Astrocyte (in vitro differentiated cells and primary cell): ENCODE measurements at places on chromosomes 6 and 20. TPM values are rescaled to one million over a fixed set of nuclear protein-coding genes. Genes with fewer than 3 reads are reported as not detected.
A peak's percentile ranks its signal among the peaks of the same experiment; 100 is the strongest.

Gene LPA
- total RNA-seq = not detected in 2 replicates

Gene TIAM2
- 22.2 and 23.6 TPM in 2 replicates for total RNA-seq

GRCh38 chr6:44061375-44062104 is 65.7 kb downstream of the MRPL14 start:
- no peak overlapping the region for H3K4me3 ChIP-seq
- no peaks in the 10 kb centered on the region for H3K36me3 ChIP-seq
- H3K4me1 ChIP-seq = peaks cover 72% of the 10 kb centered on the region
- DNase-seq = peak; percentile 75

- no peak overlapping the region for H3K4me3 ChIP-seq
- H3K4me1 ChIP-seq = peaks cover 13% of the 10 kb centered on the region
- no peak for DNase-seq
- H3K36me3 ChIP-seq = peaks cover 4% of the 10 kb centered on the region
Measured at GRCh38 chr20:35517125-35517524, 12.3 kb downstream of the C20orf173 start.

DNA sequence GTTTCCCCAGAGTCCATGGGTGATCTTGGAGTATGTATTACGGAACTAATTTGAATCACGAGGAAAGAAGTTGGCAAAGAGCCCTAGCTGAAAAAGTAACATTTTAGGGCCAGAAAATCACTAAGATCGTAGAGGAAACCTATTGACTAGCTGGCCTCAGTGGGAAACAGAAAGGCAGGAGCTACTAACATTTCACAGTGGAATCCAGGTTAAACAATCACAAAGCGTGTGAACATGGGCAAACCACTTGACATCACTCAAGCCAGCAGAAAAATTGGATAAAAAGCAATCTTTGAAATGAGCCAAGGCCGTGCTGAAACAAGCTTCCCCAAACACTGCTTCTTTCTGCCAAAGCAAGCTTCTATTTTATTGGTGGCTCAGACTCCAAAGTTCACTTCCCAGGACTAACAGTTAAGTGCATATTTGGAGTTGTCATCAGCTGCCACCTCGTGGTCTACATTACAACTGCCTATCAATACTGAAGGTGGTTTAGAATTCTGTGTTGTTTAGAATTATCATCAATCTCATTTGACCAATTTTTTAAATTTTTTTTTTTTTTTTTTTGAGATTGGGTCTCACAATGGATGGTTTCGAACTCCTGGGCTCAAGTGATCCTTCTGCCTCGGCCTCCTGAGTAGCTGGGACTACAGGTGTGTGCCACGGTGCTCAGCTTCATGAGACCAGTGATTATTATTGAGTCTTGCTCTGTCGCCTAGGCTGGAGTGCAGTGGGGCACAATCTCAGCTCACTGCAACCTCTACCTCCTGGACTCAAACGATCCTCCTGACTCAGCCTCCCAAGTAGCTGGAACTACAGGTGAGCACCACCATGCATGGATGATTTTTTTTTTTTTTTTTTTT is 10.6 kb downstream of the RPS10 start:
- no peak overlapping the region for H3K27ac ChIP-seq
- peak; percentile 62 for DNase-seq
- peaks cover 36% of the 10 kb centered on the region for H3K36me3 ChIP-seq
- H3K4me1 ChIP-seq = no peaks in the 10 kb centered on the region
- no peaks in the 10 kb centered on the region for H3K27me3 ChIP-seq

DNA sequence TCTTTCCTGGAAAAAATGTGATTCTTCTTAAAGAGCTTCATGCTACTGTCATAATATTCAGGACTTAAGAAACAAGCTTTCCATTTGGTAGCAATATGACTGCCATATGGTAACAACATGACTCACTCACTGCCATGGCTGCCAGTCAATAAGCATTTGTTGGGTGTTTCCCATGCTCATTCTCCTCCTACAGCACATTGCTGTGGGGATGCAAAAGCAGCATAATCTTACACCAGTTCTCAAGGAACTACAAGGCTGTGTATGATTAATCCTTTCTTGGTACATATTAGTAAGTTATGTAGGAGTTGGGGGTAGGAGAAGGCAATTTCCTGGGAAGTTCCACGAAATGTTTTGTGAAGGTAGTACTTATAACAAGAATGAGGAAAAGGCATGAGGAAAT is 76.7 kb downstream of the CEP162 start:
- H3K36me3 ChIP-seq = no peaks in the 10 kb centered on the region
- H3K27me3 ChIP-seq = no peaks in the 10 kb centered on the region
- H3K27ac ChIP-seq = no peak overlapping the region
- DNase-seq = peak; percentile 71

DNA sequence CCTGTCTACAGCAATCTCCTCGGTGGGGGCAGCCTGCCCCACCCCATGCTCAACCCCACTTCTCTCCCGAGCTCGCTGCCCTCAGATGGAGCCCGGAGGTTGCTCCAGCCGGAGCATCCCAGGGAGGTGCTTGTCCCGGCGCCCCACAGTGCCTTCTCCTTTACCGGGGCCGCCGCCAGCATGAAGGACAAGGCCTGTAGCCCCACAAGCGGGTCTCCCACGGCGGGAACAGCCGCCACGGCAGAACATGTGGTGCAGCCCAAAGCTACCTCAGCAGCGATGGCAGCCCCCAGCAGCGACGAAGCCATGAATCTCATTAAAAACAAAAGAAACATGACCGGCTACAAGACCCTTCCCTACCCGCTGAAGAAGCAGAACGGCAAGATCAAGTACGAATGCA is 19.4 kb downstream of the PRDM1 start:
- H3K27ac ChIP-seq = no peak overlapping the region
- H3K27me3 ChIP-seq = no peaks in the 10 kb centered on the region
- H3K4me3 ChIP-seq = no peak overlapping the region
- H3K36me3 ChIP-seq = peaks cover 3% of the 10 kb centered on the region
- DNase-seq = no peak

GRCh38 chr20:35967979-35968640 is at the start of gene CNBD2:
Gene CNBD2 (plus strand): TSS chr20:35968590. CDS start chr20:35968763, 173 bp downstream.
- no peaks in the 10 kb centered on the region for H3K36me3 ChIP-seq
- no peak for DNase-seq
- H3K4me1 ChIP-seq = no peaks in the 10 kb centered on the region
- H3K27me3 ChIP-seq = peaks cover 6% of the 10 kb centered on the region
- no peak within 1 kb of the TSS for H3K27ac ChIP-seq

DNA sequence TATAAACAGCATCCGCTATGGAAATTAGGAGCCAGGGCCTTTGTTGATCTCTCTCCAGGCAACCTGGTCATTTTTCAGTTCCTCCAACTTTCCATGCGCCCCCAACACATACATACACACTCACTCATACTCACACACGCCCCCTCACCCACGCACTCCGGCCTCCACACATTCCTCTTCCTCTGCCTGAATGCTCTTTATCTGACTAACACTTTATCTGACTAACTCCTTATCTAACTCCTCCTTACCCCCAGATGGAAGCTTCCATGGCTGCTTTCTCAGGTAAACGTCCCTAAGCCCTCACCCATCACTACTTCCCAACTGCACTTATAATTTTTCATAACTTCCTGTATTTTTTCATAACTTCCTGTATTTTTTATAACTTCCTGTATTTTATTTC is 17.4 kb downstream of the CASS4 start:
- H3K27ac ChIP-seq = peak overlapping the region; percentile 78
- no peaks in the 10 kb centered on the region for H3K27me3 ChIP-seq
- no peak overlapping the region for H3K4me3 ChIP-seq
- DNase-seq = peak; percentile 93
- H3K4me1 ChIP-seq = peaks cover 41% of the 10 kb centered on the region
- no peaks in the 10 kb centered on the region for H3K36me3 ChIP-seq
